ENCODE measurements at places on chromosomes 2 and 18.

- peak; percentile 25 for DNase-seq
Observed at GRCh38 chr2:28956415-28956826, 24.7 kb upstream of the TOGARAM2 start.

GRCh38 chr2:176508374-176508773 lies 239.1 kb downstream of the MTX2 start:
- DNase-seq: no peak

- no peak for DNase-seq
Observed at GRCh38 chr18:58559427-58560186, 69.3 kb downstream of the ALPK2 start.

DNA sequence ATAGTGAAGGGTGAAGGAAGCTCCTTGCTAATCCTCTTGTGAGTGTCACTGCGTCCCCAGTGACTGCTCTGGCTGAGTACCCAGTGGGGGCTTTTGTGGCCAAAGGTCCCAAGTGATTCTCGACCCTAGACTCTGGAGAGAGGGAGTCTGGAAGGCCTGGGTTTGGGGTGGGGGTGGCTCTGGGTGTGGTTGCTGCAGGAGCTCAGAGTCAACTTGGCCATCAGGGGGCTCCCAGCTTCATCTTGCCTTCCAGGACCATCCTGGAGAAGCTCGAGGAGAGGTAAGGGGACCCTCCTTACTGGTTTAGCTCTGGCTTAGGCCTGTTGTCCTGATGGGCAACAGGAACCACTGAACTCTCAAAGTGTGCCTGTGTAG lies 592 bp downstream of the PSD4 start:
- peak; percentile 35 for DNase-seq

Measured in germinal center (tissue), 1 donor.